ENCODE measurements at places on chromosomes 5 and 9. TPM values are rescaled to one million over a fixed set of nuclear protein-coding genes. Genes with fewer than 3 reads are reported as not detected.
A peak's percentile ranks its signal among the peaks of the same experiment; 100 is the strongest.

DNA sequence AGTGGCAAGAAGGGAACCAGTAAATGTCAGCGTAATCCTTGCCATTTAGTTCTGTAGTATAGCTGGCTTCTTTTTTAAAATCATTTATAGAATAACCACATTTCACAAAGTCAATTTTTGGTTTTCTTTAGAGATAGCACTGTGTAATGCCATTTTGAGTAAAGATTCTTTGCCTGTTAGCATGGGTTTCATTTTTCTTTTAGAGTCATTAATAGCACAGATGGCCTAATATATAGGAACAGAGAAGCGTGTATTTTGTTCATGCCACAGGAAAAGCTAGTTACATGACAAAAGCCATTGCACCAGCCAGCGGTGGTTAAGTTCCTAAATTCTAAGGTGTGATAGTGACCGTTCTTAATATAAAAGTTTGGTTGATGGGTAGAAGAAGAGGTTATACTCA is 1363.9 kb downstream of the MAT2B start:
- ATAC-seq, result no peak

- peak; percentile 23 for ATAC-seq
These were observed 88.7 kb downstream of the PIP5K1B start for GRCh38 chr9:68793605-68794343.

DNA sequence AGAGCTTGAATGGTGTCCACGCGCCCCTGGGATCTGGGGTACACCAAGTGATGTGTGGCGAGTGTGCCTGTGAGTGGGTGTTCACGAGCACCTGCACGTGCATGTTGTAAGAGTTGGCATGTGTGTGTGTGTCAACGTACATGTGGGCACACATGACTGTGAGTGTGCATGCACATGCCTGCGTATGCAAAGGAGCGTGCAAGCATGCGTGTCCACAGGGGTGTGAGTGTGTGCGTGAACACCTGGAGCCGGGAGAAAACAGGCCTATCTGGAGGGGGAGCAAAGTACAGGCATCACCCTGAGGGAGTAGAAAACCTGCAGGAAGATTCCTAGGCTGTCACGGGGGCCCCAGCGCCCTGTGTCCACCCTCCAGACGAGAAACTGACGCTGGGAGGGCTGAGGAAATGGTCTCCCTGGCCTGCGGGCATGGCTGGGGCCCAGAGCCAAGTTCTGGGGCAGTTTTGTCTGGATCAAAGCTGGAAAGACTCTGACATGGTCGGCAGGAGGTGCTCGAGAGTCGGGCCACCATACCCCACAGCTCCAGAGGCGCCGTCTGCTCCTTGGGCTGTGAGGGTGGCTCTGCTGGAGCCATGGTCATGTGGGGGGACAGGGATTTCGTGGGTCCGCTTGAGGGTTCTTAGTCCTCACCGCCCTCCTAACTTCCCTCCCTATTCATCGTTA is 31.8 kb downstream of the PTGES start:
- ATAC-seq, result no peak

Gene IL31RA
- total RNA-seq, result 0.37 TPM

All from activated T-helper 17 cell treated with anti-CD3 and anti-CD28 coated beads, Interleukin-2, amount 50 U/mL, for 72 hours (primary cell).